Keratinocyte (primary cell): ENCODE measurements at places on chromosomes 7 and 10. TPM values are rescaled to one million over a fixed set of nuclear protein-coding genes. Genes with fewer than 3 reads are reported as not detected.

GNAI1 gene
- 41.7 to 84.1 TPM (median 56.9 TPM) in 3 replicates for polyA plus RNA-seq

GRCh38 chr10:75203724-75204123 lies 6.9 kb upstream of the VDAC2 start:
- no peak for DNase-seq

GRCh38 chr10:101779544-101780186 lies 3.6 kb downstream of the NPM3 start:
- no peak for DNase-seq

HOXA2 gene
- polyA plus RNA-seq, result 0.22 to 1.1 TPM (median 0.71 TPM) in 3 replicates

DNA sequence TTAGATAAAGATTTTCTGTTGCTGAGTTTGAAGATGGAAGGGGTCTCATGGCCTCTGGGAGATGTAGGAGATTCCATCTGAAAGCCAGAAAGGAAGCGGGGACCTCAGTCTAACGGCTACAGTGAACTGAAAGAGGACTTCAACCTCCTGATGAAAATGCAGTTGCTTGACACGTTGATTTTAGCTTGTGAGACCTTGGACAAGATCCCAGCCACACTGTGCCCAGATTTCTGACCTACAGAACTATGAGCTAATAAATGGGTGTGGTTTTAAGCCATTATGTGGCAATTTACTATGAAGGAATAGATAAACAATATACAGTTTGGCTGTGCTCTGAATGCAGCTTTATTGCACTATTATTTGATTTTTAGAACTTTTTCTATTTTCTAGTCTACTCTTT lies 342.3 kb upstream of the SEMA3D start:
- no peak for DNase-seq

GRCh38 chr10:23535381-23535780 lies 96.5 kb downstream of the OTUD1 start:
- DNase-seq, result no peak

GRCh38 chr7:26451997-26452396 lies 160.3 kb downstream of the SNX10 start:
- no peak for DNase-seq

PRKCQ gene
- polyA plus RNA-seq, result 4.9 to 7.5 TPM (median 7.2 TPM) in 3 replicates

ANKMY2 gene
- 9.5 to 13.3 TPM (median 10.0 TPM) in 3 replicates for polyA plus RNA-seq

- no peak for DNase-seq
Observed at GRCh38 chr7:92725161-92725925, 111.0 kb downstream of the CDK6 start.

DNA sequence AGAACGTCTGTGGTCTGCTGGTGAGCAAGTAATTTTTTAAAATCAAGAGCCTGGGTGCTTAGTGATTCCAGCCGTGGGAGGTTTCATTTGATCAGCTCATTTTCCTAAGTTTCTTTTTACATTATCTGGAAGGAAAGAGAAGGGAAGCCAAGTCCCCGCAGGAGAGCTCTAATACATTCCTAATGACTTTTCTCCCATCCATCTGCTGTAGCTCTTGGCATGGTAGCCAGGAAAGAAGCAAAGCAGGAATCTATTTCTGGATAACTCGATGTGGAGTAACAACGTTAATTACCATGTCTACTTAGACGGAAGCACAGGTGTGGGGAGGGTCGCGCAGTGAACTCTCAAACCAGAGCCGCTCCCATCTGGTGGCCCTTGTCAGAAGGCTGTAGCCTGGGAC lies 121.9 kb downstream of the PAXIP1 start:
- DNase-seq, result no peak

DNA sequence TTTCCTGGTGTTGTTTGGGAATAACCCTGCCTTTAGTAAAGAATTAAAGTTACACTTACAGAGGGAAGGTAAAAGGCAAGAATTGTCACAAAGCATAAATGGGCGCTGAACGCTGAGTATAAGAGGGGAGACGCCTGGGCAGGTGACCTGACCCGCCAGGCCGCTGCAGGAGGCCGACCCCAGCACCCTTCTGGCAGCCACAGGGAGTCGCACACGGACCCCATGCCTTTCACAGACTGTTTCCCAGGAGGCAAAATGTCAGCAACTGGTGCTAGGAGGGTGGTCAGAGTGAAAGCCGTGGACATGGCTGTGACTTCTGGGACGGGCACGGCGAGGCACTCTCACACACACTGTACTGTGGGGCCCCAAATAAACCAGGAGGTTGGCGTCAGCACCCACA lies 288.2 kb downstream of the WDR37 start:
- no peak for DNase-seq

SEMA4G gene
- polyA plus RNA-seq, result 0.98 to 1.9 TPM (median 1.2 TPM) in 3 replicates

GRCh38 chr7:27108390-27109127 lies 6.1 kb upstream of the HOXA2 start:
- DNase-seq, result no peak

RNLS gene
- 6.8 to 10.5 TPM (median 7.1 TPM) in 3 replicates for polyA plus RNA-seq

- no peak for DNase-seq
Observed at GRCh38 chr7:77316219-77316978, 99.8 kb downstream of the GSAP start.
